ENCODE measurements at places on chromosomes 2 and 18.

- DNase-seq, result no peak
Observed at GRCh38 chr2:239177325-239177724, 223.5 kb downstream of the HDAC4 start.

- DNase-seq, result no peak
Observed at GRCh38 chr2:199273042-199273511, 184.7 kb downstream of the SATB2 start.

DNA sequence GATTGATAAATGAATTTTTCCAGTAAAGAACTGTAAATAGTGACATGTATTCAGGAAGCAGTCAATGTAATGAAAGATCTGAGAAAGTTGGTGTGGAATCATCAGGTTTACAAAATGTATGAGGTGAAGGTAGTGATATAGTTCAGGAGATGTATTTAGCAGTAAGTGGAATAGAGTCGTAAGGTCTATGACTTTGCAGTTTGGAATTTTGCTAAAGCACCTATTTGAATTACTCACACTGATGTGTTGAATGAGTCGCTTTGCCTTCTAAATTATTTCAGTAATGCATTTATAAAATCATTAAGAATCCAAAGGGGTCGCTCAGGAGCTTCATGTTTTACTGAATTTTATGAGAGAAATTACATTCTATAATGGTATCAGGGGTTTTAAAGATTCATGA, 713.7 kb downstream of the DSC3 start:
- DNase-seq, result no peak

DNA sequence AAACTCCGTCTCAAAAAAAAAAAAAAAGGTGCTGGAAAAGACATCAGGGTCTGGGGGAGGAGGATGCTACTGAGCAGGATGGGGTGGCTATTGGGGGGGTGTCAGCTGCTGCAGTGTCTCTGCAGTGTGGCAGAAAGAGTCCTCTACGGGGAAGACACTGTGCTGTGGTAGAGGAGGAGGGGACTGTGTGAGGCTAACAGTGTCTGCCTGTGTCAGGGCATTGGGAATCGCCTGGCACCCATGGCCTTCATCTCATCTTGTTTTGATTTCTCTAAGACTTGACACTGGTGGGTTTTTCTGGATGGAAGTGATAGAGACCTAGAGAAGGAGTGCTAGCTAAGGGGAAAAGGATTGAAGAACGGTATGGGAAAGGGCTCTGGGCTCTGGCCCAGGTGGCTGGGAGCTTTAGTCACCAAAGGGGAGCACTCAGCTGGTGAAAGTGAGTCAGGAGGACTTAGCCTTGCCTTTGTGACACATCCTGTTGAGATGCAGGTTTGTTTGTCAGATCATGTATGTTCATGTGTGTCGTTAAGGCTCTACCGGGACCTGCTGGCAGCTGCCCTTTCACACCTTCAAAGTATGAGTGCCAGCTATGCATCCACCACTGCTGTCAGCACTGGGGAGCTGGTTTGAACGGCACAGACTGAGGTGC, 58.0 kb downstream of the FARP2 start:
- no peak for DNase-seq

- DNase-seq, result no peak
Observed at GRCh38 chr2:654896-655295, 22.3 kb downstream of the TMEM18 start.

DNA sequence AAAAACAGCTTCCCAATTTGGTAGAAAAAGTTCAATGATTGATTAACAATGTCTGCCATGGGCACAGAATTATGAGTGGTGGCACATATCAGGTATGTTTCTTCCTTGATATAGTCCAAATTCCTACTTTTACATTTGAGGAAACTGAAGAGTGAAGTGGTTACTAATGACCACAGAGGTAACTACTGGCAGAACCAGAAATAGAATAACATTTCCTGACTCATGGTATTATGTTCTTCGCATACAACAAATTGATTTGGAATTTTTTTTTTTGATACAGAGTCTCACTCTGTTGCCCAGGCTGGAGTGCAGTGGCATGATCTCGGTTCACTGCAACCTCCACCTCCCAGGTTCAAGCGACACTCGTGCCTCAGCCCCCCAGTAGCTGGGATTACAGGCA, 6.0 kb upstream of the NFE2L2 start:
- no peak for DNase-seq

DNA sequence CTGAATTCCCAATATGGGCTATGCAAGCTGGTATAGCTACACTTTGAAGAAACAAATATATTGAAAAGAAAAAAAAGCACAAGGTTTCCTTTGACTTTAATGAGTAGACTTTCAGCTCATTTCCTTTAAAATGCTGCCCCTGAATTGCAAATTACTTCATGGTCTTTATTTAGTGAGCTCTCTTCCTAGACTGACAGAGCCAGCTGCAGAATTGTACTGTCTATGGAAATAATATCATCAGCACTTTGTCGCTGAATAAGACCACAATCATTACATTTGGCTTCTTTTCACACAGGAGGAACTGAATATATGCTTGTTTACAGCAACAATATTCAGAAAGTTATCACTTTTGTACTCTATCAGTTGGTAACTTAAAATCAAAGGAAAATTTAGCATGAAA, 41.7 kb downstream of the ARL5A start:
- no peak for DNase-seq

- no peak for DNase-seq
Observed at GRCh38 chr18:24234330-24234729, 95.5 kb downstream of the CABYR start.

GRCh38 chr2:238629064-238629463, 202.3 kb downstream of the ASB1 start:
- DNase-seq, result no peak
